ENCODE measurements at places on chromosomes 11 and 22.

- no peak for DNase-seq
Observed at GRCh38 chr22:26804911-26805539, 147.6 kb downstream of the MIAT start.

- peak; percentile 83 for DNase-seq
Observed at GRCh38 chr11:130583801-130584211, 135.4 kb downstream of the ADAMTS15 start.

DNA sequence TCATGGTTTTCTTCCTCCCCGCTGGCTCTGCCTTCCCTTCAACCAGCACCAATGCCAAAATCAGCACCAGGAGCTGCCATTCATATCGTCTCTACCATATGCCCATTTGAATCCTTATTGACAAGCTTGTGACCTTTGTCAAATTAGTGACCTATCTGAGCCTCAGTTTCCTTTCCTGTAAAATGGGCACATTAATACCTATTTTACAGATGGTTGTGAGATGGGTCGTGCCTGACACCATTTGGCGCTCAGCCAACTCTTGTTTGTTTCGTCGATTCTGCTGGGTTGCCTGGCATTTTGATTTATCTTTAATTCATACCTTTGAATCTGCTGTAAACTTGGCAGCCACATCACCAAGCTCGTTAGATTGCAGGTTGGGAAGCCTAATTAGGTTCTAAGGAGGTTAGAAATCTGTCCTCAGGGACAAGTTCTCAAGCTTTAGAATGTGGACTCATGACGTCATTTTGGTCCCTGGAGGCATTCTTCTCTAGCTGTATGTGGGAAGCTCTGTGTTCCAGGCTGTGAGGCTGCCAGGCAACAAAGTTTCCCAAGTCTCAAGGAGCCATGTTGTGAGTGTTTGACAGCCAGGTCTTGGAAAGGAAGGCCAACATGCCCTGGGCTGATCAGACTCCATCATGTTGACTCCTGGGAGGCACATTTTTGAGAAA, 61.0 kb downstream of the RPS6KA4 start:
- no peak for DNase-seq

DNA sequence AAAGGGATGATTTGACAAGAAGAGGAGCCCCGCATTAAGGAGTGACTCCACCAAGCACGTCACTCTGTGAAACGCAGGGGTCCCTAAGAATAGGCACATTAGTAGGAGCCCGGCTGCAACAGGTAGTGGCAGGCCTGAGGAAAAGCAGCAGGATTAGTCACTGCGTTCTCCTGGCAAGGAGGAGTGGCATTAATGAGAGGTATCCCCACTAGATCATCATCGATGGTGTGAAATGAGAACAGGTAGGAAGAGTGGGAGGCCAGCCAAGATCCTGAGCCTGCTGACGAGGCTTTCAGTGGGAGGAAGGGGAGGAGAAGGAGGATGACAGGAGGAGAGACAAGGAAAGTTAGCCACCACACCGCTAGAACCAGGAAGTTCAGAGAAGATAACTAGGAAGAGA, 38.6 kb downstream of the NRXN2 start:
- no peak for DNase-seq

- DNase-seq = no peak
Observed at GRCh38 chr11:110131386-110132123, 38.4 kb downstream of the ZC3H12C start.

All from putamen (tissue), 1 donor.